ENCODE measurements at places on chromosomes 16 and 17.
A peak's percentile ranks its signal among the peaks of the same experiment; 100 is the strongest.

GRCh38 chr16:31452631-31453106, 6.6 kb upstream of the ARMC5 start:
- DNase-seq: peak; percentile 49

- no peak for DNase-seq
These were observed 2.4 kb downstream of the HIC1 start for GRCh38 chr17:2057175-2057759.

GRCh38 chr17:18184143-18185031, 759 bp downstream of the ALKBH5 start:
- peak; percentile 74 for DNase-seq

GRCh38 chr16:12513076-12513790, 290.5 kb downstream of the CPPED1 start:
- DNase-seq: no peak

GRCh38 chr17:32964541-32964940, 27.1 kb upstream of the SPACA3 start:
- no peak for DNase-seq

DNA sequence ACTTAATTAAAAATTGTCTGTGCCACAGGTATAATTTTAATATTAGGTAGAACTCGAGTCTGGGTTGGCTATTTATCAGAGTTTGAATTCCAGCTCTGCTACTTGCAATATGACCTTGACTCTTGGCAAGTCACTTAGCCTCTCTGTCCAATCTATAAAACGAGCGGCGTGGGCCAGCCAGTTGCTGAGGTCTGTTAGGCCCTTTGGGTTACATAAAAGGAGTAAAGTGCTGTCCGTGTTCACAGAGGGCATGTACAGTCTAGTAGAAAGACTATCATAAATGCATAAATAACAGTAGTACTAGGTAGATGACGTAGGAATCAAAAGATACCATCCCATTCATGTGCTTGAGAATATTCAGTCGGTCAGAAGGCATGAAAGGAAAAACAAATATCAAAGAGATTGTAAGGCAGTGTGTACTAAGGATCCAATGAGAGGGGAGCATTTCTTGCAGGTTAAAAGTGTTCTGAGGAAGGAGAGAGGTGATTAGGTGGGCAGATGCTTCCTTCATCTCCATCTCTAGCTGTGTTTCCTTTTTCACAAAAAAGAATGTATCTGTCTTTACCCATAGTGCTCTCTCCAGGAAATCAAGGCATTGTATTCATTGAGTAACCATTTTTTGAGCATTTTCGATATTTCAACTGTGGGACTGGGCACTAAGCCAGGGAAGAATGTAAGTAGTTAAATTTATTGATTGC, 2.4 kb downstream of the TNRC6A start:
- DNase-seq: no peak

DNA sequence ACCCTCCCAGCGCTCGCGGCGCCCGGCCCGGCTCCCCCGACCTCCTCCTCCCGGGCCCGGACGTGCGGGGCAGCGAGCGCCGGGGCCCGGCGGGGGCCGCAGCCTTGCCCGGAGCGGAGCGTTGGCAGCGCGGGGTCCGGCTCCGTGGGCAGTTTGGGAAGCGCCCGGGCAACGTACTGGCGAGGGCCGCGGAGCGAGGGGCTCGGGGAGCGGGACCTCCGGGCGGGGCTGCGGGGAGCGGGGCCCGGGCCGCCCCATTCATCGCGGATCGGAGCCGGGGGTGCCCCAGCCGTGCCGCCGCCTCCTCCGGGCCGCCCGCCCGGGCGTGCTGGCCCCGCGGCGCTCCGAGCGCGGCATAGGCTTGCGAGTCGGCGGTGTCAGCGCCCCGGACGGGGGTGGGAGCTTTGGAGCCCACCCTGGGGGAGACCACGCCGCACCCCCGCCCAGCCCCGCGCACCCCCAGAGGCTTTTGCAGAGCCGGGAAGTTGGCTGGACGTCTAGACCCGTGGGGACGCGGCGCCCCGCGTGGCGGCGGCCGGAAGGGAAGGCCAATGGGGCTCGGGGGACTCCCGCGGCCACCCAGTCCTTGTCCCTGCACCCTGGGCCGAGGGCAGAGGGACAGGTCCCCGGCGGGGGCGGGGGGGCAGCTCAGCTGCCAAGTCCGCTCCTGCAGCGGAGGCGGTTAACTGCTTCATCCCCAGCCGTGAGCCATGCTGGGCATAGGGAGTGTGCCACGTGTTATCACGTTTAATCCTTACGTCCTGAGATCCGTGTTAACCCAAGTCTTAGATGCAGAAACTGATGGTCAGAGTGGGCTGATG, 852 bp downstream of the ZNF469 start:
- DNase-seq: no peak

GRCh38 chr17:48026502-48027321, 10.9 kb downstream of the COPZ2 start:
- DNase-seq: peak; percentile 80

GRCh38 chr17:7750321-7750821, 32.8 kb downstream of the DNAH2 start:
- DNase-seq: no peak

DNA sequence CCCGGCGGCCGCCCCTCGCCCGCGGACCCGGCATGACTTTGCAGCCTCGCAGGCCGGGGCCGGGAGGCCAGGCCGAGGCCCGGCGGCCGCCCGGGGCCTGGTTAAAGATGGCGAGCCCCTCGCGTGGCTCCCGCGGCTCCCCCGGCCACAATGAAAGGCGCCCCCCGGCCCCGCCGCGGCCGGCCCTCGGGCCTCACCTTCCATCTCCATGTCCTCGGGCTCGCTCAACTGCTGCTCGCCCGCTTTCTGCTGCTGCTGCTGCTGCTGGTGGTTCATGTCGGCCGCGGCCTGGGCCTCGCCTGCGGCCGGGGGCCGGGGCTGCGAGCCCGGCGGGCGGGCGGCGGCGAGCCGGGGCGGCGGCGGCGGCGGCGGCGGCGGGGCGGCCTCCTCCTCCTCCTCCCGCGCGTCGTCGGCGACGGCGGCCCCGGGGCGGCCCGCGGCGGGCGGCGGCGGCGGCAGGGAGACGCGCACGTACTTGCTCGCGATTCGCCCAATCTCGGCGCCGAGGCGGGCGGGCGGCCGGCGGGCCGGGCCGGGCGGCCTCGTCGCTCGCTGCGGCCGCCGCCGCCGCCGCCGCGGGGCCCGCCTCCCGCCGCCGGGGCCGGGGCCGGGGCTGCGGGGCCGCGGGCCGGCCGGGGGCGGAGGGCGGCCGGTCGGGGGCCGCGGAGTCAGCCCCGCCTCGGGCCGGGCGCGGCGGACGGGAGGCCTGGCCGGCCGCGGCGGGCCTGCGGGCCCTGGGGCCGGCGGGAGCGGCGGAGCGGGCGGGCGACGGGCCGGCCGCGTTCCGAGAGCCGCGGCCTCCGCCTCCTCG, 491 bp downstream of the USP7 start:
- DNase-seq: no peak

DNA sequence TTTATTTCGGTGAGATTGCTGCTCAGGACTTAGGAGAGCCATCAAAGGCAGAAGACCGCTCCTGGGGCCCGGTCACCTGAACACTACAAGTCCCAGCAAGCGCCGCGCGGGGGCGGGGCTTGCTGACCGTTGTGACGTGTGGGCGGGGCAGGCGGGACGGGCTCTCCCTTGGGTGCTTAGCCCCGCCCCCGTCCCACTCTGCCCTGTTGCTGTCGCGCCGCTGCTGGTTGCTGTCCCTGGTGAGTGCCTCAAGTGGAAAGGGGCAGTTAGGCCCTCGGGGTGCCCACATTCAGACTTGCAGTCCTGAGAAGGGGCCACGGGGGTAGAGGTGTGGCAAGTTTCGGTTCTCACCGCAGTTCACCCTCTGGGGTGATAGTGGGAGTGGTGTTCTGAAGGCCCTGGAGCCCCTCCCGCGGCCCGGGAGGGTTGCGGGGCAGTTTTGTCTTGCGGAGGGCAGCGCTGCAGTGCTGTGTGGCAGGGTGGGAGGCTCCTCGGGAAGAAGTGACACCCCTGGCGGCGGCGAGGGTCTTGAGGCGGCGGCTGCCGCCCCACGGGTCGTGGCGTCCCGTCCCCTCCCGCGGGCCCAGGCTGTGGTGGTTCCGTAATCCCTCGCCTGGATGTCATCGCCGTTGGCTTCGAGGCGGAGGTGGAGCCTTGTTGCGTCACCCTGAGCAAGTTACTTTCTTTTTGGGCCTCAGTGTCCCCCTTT, at the start of gene CALCOCO2:
TSS of gene CALCOCO2 (plus strand) at position 196 of the 709 bp plus-strand sequence. CDS start 10,673 bp downstream, outside the sequence.
- DNase-seq: peak; percentile 98

GRCh38 chr16:9061358-9061813, 30.1 kb upstream of the HAPSTR1 start:
- no peak for DNase-seq

GRCh38 chr16:14378689-14379467, 251.2 kb downstream of the PARN start:
- DNase-seq: no peak

DNA sequence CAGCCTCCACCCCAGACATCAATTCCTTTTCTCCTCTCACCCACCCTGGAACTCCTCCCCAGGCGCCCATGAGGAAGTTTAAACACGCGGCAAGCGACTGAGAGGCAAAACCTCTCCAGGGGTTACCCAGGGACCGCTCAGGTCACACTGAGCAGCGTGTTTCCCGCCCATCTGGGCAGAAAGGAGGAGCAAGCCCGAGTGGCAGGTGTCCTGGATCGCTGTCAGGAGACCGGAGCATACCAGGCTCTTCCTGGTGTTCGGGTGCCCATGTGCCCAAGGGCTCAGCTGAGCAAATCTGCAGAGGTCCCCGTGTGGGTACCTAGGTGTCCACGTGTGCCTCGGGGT, 491 bp downstream of the SLC25A19 start:
- no peak for DNase-seq

- DNase-seq: no peak
These were observed 119.2 kb downstream of the PITPNC1 start for GRCh38 chr17:67496286-67496685.

DNA sequence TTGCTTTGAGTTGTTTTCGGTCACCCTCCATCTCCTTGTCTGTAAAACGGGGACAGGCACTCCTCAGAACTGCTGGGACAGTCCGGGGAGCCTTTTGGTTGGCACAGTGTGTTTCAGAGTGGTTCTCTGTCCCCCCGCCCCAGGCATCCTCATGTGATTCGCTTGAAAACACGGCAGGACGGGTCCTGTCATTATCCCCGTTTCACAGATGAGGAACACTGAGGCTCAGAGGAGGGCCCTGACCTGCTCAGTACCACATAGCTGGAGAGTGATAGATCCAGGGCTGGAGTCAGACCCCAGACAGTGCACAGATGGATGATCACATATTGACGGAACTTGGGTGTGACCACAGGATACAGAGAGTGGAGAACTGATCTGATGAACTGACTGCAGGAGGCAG, 13.5 kb upstream of the ADGRG1 start:
- no peak for DNase-seq

DNA sequence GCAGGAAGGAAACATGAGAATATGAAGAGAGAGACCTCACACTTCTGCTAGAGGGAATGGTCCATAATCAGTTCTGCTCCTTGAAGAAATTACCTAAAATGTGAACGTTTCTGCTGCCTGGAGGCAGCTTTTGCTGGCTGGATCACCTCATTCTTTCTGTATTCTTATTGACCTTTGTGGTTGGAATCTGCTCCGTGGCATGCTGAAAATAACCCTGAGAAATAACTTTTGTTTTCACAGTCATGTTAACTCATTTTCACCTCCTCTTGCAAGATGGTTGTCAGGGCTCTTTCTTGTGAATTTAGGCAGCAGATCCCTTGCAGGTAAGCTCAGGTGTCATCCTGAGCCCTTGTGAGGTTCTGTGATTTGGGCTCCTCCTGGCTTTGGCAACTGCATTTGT, 70.2 kb downstream of the IRF8 start:
- DNase-seq: no peak

GRCh38 chr16:67917140-67917851, 14.4 kb downstream of the CTRL start:
- DNase-seq: no peak

DNA sequence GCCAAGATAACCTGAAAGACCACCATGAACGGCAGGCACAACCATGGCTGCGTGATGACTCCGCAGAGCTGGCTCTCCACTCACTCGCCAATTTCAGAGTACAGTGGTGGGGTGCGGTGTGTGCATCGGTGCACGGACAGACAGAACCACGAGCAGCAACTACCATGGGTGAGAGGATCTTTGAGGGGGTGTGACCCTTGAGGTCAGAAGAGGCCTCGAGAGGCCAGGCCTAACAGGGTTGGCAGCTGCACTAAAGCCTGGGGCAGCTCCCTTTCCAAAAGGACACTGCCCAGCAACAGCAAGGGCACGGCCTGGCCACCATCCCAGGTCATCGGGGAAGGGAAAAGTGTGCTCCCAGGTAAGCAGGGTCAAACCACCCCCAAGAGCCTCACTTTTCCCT, 1.9 kb upstream of the ECI1 start:
- DNase-seq: no peak

GRCh38 chr17:35359398-35359797, 14.0 kb downstream of the SLFN11 start:
- no peak for DNase-seq

GRCh38 chr17:72255481-72255880, 134.7 kb downstream of the SOX9 start:
- no peak for DNase-seq

DNA sequence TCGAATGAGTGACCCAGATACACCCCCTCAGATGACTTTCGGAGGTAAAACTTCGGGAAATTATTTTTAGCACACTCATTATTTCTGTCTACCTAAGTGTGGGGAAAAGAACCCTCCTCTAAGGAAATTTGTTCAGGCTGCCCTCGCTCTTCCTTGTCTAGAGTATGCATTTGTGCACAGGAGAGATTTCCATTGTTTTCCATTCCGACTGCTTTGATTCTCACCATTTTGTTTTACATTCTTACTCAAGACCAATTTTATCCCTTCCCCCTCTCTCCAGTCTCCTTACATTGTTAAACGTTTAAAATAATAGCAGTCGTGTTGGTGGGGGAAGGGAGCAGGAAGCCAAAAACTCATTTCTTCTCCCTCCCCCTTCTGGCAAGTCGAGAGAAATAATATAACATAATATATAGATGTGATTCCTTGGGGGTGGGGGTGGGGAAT, 1.5 kb upstream of the CHD3 start:
- no peak for DNase-seq

DNA sequence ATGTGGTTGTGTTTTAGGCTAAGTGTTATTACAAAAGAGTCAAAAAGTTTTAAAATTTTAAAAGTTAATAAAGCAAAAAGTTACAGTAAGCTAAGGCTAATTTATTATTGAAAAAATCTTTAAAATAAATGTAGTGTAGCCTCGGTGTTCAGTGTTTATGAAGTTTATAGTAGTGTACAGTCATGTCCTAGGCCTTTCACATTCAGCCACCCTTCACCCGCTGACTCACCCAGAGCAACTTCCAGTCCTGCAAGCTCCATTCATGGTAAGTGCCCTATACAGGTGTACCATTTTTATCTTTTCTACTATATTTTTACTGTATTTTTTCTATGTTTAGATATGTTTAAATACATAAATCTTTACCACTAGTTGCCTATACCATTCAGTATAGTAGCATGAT, 98.5 kb upstream of the RPRML start:
- no peak for DNase-seq

- DNase-seq: peak; percentile 49
These were observed 86.2 kb upstream of the CBX4 start for GRCh38 chr17:79925242-79925957.

DNA sequence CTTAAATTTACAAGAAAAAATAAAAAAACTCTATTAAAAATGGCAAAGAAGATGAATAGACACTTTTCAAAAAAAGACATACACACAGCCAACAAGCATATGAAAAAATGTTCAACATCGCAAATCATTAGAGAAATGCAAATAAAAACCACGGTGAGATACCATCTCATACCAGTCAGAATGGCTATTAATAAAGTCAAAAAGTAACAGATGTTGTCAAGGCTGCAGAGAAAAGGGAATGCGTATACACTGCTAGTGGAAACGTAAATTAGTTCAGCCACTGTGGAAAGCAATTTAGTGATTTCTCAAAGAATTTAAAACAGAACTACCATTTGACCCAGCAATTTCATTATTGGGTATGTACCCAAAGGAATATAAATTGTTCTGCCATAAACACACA, 31.4 kb downstream of the CAPNS2 start:
- no peak for DNase-seq
